ENCODE measurements at places on chromosomes 7 and 10.

DNA sequence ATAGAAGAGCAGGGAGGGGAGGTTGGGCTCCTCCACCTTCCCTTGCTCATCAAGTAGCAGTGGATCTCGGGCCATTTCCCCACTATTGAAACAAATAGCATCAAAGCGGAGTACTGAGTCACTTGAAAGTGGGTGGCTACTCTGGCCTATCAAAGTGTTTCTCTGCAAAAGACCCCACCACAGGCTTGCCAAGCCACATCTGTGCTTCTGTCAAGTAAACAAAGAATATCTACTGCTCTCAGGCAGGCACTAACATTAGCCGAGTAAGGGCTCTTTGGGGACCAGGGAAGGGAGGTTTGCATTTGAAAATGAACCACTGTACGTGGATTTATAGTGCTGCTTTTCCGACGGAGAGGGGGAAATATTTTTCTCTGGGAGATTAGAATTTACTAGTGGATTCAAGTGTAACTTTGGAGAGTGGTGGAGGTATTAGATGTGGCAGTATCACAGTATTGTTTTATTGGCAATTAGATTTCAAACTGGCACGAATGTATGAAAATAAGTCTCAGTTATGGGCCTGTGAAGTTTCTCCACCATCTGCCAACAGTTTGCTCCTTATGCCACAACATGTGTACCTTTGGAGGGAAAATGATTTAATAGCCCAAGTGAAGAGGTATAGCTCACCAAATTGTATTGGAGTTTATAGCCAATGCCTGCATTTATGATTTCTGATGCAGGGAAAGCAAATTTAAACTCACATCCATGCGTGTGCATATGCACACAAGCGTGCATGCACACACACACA is 97.5 kb downstream of the RPS24 start:
- DNase-seq: no peak

DNA sequence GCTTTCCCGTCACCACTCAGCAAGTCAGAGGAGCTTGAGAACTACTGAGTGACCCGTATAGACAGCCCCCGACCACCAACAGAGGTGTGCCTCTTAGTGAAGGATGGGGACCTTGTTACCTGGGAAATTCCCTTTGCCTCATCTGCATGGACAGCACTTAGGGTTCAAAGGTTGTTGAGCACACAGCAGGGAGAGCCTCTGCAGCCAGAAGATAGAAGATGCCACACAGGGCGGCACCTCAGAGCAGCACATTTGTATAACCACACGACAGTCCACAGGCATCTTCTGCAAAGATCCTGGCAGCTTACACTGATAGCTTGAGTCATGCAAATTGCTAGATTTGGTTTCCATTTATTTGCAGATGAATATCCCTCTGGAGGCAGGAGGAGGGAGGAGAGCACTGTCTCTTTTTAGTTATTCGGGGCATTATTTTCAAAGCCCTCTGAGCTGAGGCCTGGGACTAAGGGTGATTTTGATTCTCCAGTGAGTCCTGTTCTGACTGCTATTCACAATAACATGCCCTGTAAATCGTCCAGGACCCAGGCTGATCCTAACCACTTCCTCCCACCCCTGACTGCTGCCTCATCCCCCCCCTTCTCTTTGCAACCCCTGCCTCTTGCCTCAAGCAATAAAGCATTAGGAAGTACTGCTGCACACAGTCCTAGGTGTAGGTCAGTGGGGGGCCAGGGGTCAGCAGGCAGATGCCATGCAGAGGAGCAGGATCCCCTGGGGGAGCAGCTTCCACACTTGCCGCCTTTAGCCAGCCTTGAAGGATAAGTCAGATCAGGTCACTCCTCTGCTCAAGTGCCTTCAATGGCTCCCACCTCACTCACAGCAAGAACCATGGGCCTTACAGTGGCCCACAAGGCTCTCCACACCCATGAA is 24.6 kb upstream of the INMT start:
- no peak for DNase-seq

DNA sequence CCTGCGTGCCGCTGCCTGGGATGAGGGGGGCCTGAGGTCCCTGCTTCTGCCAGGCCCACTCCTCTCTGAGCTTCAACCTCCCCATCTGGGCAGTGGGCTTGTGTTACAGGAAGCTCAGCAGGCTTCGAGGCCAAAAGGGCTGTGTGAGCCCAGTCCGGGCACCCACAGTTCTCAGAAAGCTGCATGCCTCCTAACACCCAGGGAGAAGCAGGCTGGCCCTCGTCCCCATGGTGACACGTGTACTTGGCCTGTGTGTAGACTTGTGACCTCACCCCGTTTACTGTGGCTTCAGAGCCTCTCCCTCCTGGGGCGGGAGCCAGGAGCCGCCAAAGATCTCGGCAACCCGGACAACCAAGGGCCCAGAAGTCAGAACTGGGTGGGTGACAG is 2.2 kb upstream of the GRIFIN start:
- peak; percentile 76 for DNase-seq

DNA sequence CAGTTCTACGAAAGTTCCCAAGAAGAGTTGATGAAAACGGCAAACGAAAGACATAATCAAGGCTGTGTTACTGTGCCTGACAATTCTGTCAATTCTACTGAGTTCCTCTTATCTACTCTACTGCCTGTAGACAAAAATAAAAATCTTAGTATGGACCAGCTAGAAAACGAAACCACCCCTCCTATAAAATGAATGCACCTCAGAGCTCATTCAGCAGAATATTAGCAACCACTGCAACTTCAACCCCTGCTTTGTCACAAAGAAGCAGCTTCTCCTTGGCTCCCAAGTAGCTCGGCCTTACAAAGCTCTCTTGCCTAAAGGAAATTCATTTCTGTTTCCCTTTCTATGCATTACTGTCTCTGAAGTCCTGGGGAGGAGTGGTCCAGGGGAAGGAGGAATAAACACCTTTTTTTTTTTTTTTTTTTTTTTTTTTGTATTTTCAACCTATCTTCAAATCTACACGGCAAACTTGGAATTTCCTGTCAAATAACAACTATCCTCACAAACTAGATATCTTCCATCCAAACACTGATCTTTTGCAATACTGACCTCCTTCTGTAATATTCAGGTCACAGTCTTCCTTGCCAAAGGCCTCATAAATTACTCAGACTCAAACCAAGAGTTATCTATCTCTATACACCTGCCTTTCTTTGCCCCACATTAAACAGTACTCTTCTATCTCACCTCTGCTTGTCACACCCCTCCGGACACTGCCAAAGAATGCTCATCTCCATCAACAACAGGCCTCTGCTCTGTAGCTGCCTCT is 74.3 kb downstream of the GLI3 start:
- DNase-seq: no peak

DNA sequence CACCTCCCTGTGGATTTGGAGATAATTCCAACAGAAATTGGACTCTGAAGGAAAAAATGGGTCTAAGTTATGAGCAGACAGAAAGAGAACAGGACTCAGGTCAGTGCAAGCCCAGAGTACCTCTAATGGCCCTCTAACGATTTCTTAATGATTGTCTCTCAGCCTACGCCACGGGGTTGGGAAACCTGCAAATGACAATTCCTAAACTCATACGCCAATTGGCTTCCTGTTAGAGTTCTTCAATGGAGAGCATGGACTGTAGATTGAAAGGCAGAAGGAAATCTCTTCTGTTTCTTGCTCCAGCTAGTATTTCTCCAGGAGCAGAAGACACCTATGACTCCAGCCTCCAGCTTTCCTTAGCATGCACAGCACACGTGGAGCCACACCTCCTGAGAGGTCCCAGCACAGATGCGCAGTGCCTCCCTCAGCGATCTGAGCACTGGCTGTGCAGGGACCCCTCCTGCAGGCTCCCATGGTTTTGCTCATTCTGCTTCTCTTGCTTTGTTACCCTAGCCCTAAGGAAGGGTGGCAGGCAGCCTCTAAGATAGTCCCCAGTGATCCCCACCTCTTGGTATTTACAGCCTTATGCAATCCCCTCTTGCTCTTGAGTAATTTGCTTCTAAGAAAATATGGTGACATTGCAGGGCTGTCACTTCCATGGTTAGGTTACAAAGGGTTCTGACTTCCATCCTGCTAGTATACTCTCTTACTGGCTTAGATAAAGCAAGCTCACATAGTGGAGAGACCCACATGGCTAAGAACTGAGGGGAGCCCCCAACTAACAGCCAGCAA is 30.1 kb downstream of the DENND11 start:
- no peak for DNase-seq

DNA sequence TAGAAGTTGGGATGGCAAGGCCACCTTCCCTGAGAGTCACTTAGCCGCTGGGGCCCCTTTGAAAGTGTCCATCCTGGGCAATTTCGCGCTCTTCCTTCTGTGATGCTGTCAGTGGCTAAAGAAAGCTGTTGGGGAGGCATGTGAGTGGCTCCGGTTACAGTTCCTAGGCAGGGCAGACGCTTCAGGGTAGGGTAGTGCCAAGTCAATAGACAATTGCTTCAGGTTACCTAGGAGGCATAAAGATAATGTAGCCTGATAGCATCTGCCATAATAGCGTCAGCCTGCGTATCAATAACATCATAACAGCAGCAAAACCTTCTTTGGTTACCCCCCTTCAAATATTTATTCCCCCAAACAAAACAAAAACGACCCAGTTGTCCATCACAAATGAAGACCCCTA is at the start of gene FAM107B:
Gene FAM107B (minus strand): TSS at position 101 of the 400 bp plus-strand sequence. CDS start 234 bp downstream, outside the sequence.
- no peak for DNase-seq

- DNase-seq: no peak
These were observed 19.4 kb upstream of the RALA start for GRCh38 chr7:39603924-39604323.

DNA sequence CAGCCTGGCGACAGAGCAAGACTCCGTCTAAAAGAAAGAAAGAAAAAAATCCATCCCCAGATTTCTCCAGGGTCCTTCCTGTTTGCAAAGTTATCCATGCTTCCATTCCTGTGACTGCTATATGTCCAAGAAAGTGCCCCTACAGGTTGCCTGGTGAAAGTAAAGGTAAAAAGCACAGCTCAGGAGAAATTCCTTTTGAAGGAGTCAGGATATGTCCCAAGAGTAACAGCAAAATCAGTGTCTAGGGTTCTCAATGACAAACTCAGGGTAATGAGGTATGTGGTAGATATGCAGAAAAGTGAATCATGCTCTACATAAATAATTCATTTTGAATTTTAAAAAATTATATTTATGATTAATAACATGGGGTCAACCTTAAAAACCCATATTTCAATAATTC is 91.5 kb downstream of the CTTNBP2 start:
- DNase-seq: no peak

- DNase-seq: no peak
These were observed 69.3 kb downstream of the SGMS1 start for GRCh38 chr10:50554376-50554994.

- no peak for DNase-seq
These were observed 27.6 kb downstream of the AMZ1 start for GRCh38 chr7:2715341-2716231.

GRCh38 chr10:3435671-3436070 is 263.1 kb upstream of the PITRM1 start:
- no peak for DNase-seq

- DNase-seq: no peak
These were observed 87.1 kb downstream of the SRI start for GRCh38 chr7:88132725-88133124.

DNA sequence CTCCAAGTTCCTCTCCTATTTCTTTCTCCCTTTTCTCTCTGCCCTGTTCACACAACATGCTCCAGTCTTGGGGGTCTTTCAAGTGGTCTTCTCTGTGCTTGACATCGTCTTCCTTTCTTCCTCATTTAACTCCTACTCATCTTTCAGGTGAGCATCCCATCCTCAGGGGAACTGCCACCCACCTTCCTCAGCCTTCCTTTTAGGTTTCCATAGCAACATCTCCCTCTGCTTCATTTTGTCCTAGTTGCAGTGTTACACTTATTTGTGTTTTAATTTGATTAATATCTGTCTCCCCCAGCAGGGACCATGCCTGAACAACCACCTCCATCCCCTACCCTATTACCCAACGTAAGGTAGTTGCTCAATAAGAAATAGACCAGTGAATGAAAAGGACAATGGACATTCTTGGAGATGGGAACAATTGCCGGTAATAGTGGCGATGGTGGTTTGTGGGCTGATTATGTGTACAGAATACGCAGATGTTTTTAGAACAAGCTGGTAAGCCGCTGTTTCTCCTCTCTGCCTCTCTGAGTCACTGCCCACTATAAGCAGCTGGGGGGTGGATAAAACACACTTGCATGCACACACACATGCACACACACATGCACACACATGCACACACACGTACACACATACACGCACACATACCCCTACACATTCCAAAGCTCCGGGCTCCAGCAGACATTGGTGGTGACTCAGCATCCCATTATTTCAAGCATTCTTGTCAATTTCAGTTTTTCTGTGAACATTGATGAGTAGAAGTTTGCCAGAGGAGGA is 251.6 kb downstream of the GATA3 start:
- no peak for DNase-seq

GRCh38 chr10:74139981-74140380 is 10.6 kb downstream of the AP3M1 start:
- DNase-seq: no peak

GRCh38 chr10:73969224-73969841 is 28.6 kb upstream of the VCL start:
- DNase-seq: no peak

- no peak for DNase-seq
These were observed 2.9 kb downstream of the PLXNA4 start for GRCh38 chr7:132573251-132573955.

GRCh38 chr10:29083096-29083495 is 205.8 kb upstream of the LYZL1 start:
- no peak for DNase-seq

DNA sequence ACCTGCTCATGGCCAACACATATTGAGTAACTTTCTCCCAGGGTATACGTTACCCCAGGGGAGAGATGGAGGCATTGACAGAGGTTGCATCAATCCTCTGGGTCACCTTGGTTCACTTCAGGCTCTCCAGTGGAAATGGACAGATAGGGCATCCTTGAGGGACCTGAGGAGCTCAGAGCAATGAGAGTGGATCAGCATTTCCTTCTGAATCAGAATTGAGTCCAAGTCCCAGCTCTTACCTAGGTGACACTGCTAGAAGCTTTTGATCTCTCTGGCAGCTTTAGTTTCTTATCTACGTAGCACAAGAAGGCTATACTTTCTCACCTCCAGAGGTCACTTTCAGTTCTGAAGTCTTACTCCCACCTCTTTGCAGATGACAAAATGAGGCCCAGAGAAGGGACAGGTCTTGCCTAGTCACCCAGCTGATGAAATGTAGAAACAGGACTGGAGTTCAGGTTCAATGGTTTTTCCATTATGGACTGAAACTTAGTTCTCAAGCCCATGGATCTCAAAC is 35.2 kb downstream of the PANK1 start:
- DNase-seq: no peak

All from adrenal gland (tissue), 19 donors.